ENCODE measurements at places on chromosomes 1 and 21. TPM values are rescaled to one million over a fixed set of nuclear protein-coding genes. Genes with fewer than 3 reads are reported as not detected.

DNA sequence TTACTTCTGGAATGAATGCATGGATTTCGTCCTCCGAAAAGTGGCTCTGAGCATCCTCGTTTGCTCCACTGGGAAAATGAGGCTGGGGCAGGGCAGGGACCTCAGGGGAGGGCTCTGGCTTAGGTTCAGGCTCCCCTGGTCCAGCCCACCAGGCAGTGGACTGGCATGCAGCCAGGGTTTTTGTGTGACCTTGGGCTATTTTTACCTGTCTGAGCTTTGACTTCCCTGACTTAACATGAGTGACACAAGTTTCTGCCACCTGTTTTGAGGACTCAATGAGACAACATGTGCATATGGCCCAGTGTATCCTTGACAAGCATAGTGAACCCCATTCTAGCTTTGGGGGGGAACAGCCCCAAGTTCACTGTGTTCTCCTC lies 32.6 kb upstream of the EDN2 start:
- DNase-seq, result no peak

- no peak for DNase-seq
These were observed 25.2 kb upstream of the FOXE3 start for GRCh38 chr1:47390843-47391242.

GRCh38 chr21:42091899-42092508 lies 20.9 kb downstream of the UMODL1 start:
- no peak for DNase-seq

GRCh38 chr1:33385251-33385650 lies 45.6 kb downstream of the PHC2 start:
- DNase-seq, result no peak

FCRLA gene
- polyA plus RNA-seq, result 0.23 TPM

DPYD gene
- polyA plus RNA-seq, result 14.9 TPM

LCE2B gene
- polyA plus RNA-seq, result not detected

GRCh38 chr1:8706995-8707396 lies 110.4 kb downstream of the RERE start:
- no peak for DNase-seq

Measured in right renal cortex interstitium (tissue), 3 donors.